ENCODE measurements at places on chromosomes 7 and 10. TPM values are rescaled to one million over a fixed set of nuclear protein-coding genes. Genes with fewer than 3 reads are reported as not detected.

SAMD9L gene
- 6.6 TPM for polyA plus RNA-seq

TOMM7 gene
- 538 TPM for polyA plus RNA-seq

IFIT1B gene
- polyA plus RNA-seq, result not detected

IQCE gene
- 39.6 TPM for polyA plus RNA-seq

INA gene
- polyA plus RNA-seq, result 346 TPM

GRID2IP gene
- polyA plus RNA-seq, result 1.2 TPM

POM121 gene
- 49.8 TPM for polyA plus RNA-seq

CYP51A1 gene
- polyA plus RNA-seq, result 124 TPM

STEAP1B gene
- 2.4 TPM for polyA plus RNA-seq

DRGX gene
- 62.2 TPM for polyA plus RNA-seq

NRG3 gene
- polyA plus RNA-seq, result 53.9 TPM

KIAA1549 gene
- polyA plus RNA-seq, result 22.6 TPM

NPC1L1 gene
- polyA plus RNA-seq, result 0.10 TPM

ANKRD7 gene
- polyA plus RNA-seq, result 0.98 TPM

TMEM229A gene
- polyA plus RNA-seq, result 5.5 TPM

CTTNBP2 gene
- polyA plus RNA-seq, result 41.7 TPM

LRRC4 gene
- polyA plus RNA-seq, result 62.3 TPM

TRPV5 gene
- polyA plus RNA-seq, result 0.24 TPM

FAS gene
- 4.5 TPM for polyA plus RNA-seq

BTBD16 gene
- 2.5 TPM for polyA plus RNA-seq

PRKCQ gene
- polyA plus RNA-seq, result 10.9 TPM

CRHR2 gene
- polyA plus RNA-seq, result 1.5 TPM

RET gene
- 40.3 TPM for polyA plus RNA-seq

HERC4 gene
- polyA plus RNA-seq, result 41.8 TPM

RSU1 gene
- polyA plus RNA-seq, result 67.7 TPM

TET1 gene
- polyA plus RNA-seq, result 6.8 TPM

DENND2A gene
- polyA plus RNA-seq, result 51.9 TPM

FOXK1 gene
- polyA plus RNA-seq, result 30.6 TPM

FGL2 gene
- polyA plus RNA-seq, result 12.8 TPM

TES gene
- polyA plus RNA-seq, result 13.7 TPM

CARD11 gene
- 1.2 TPM for polyA plus RNA-seq

FXYD4 gene
- polyA plus RNA-seq, result not detected

Data from spinal cord (tissue), 10 donors.